ENCODE measurements at places on chromosomes 12 and 14. TPM values are rescaled to one million over a fixed set of nuclear protein-coding genes. Genes with fewer than 3 reads are reported as not detected.

GTF2H3 gene
- total RNA-seq, result 22.0 TPM

ZNF385A gene
- total RNA-seq, result 12.1 TPM

ANAPC5 gene
- 166 TPM for total RNA-seq

DNAJC22 gene
- 14.1 TPM for total RNA-seq

KSR2 gene
- total RNA-seq, result 1.1 TPM

SYNDIG1L gene
- total RNA-seq, result 0.06 TPM

MAP1LC3B2 gene
- total RNA-seq, result 0.29 TPM

NTF3 gene
- total RNA-seq, result 5.7 TPM

ACVRL1 gene
- 72.2 TPM for total RNA-seq

LHX5 gene
- total RNA-seq, result not detected

CEP170B gene
- 14.5 TPM for total RNA-seq

KERA gene
- 2.7 TPM for total RNA-seq

DDX47 gene
- total RNA-seq, result 57.6 TPM

KLHL33 gene
- total RNA-seq, result 1.5 TPM

REM2 gene
- 0.41 TPM for total RNA-seq

MYF6 gene
- 23.4 TPM for total RNA-seq

TAS2R43 gene
- total RNA-seq, result 10.3 TPM

IRAK3 gene
- total RNA-seq, result 10.5 TPM

PAPLN gene
- 41.3 TPM for total RNA-seq

SLC25A47 gene
- total RNA-seq, result not detected

PLD4 gene
- total RNA-seq, result 16.2 TPM
